Dorsolateral prefrontal cortex (tissue), 122 donors: ENCODE measurements at places on chromosomes 5 and 9. TPM values are rescaled to one million over a fixed set of nuclear protein-coding genes. Genes with fewer than 3 reads are reported as not detected.

TICAM2 gene
- 6.2 TPM for total RNA-seq

PTGES gene
- total RNA-seq: 2.5 TPM

UNC5A gene
- 49.6 TPM for total RNA-seq

EIF4E1B gene
- 14.7 TPM for total RNA-seq

CTSV gene
- total RNA-seq: 0.50 TPM

PKD2L2 gene
- total RNA-seq: not detected

PDCD1LG2 gene
- 0.60 TPM for total RNA-seq

NOXA1 gene
- 9.4 TPM for total RNA-seq

DMRT2 gene
- 4.2 TPM for total RNA-seq

RXFP3 gene
- total RNA-seq: 0.44 TPM

PCDHA9 gene
- 4.5 TPM for total RNA-seq

SPINK6 gene
- not detected for total RNA-seq

CCNJL gene
- total RNA-seq: 2.2 TPM

HMMR gene
- total RNA-seq: 0.41 TPM

PCDHGA7 gene
- 6.9 TPM for total RNA-seq

BSPRY gene
- 1.7 TPM for total RNA-seq

NPR3 gene
- total RNA-seq: 2.3 TPM

PTTG1 gene
- 8.3 TPM for total RNA-seq

ALDOB gene
- total RNA-seq: 0.41 TPM

CENPK gene
- not detected for total RNA-seq

STOML2 gene
- total RNA-seq: 76.0 TPM

CXCL14 gene
- total RNA-seq: 35.0 TPM

SYK gene
- 9.9 TPM for total RNA-seq

LRRTM2 gene
- 63.0 TPM for total RNA-seq

ADGRD2 gene
- total RNA-seq: not detected

SPATA31E1 gene
- 0.10 TPM for total RNA-seq

ADGRV1 gene
- 106 TPM for total RNA-seq

LHX6 gene
- total RNA-seq: 10.8 TPM
